A673 (cell line): ENCODE measurements at places on chromosomes 16 and 17. TPM values are rescaled to one million over a fixed set of nuclear protein-coding genes. Genes with fewer than 3 reads are reported as not detected.
A peak's percentile ranks its signal among the peaks of the same experiment; 100 is the strongest.

- H3K4me3 ChIP-seq, result no peak overlapping the region
- no peaks in the 10 kb centered on the region for H3K27me3 ChIP-seq
- DNase-seq, result no peak
- H3K36me3 ChIP-seq, result no peaks in the 10 kb centered on the region
- no peak overlapping the region for H3K27ac ChIP-seq
These were observed 140.8 kb downstream of the FTO start for GRCh38 chr16:53844804-53845203.

GRCh38 chr17:7219812-7220592 is at the start of the genes ACADVL and DLG4:
Gene ACADVL (plus strand): TSS chr17:7219938. CDS start chr17:7219985, 47 bp downstream.
Gene DLG4 (minus strand): TSS chr17:7219836.
- peak within 1 kb of the TSS; percentile 93 for H3K27ac ChIP-seq
- DNase-seq, result peak; percentile 85
- peak within 1 kb of the TSS; percentile 94 for H3K4me3 ChIP-seq
- H3K36me3 ChIP-seq, result peaks cover 40% of the 10 kb centered on the region

DNA sequence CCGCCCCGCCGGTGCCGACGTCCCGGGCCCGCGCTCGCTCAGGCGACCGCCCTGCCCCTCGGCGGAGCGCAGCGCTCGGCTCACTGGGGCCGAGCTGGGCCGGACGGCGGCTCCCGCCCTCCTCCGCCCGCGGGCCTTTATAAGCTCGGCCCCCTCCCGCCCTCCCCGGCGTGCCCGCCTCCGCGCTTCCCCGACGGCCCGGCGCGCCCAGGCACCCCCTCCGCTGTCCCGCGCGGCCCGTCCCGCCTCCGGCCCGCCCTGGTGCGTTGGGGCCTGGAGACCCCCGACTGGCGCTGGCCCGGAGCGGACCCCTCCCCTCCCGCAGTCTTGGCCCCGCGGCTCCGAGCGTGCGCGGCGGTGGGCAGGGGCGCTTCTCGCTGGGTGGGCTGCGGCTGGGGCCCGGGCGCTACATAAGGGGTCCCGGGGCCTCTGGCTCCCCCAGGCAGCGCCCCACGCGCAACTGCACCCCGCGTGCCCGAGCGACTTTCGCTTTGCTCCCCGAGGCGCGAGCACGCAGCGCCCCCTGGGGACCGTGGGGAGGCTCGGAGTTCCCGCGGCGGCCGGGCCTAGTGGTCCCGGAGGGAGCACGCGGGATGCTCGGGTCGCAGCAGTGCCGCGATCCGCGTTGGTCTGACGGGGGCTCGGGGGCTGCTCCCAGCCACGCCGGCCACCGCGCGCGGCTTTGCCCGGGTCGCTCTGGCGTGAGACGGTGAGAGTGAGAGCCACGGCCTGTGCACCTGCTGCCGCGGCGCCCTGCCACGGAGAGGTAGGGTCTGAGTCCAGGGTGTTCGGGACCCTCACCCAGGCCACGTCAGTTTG is at the start of gene PIEZO1:
Gene PIEZO1, minus strand, starts transcription at position 115 of the 819 bp plus-strand sequence. CDS start 256 bp downstream, outside the sequence.
- H3K27me3 ChIP-seq, result no peaks in the 10 kb centered on the region
- peak within 1 kb of the TSS; percentile 74 for H3K4me3 ChIP-seq
- peak; percentile 83 for DNase-seq
- no peaks in the 10 kb centered on the region for H3K36me3 ChIP-seq

The ASPHD1 gene
- total RNA-seq, result 2.0 and 2.5 TPM in 2 replicates

- H3K27me3 ChIP-seq, result no peaks in the 10 kb centered on the region
- H3K4me3 ChIP-seq, result no peak overlapping the region
- peaks cover 10% of the 10 kb centered on the region for H3K4me1 ChIP-seq
These were observed 31.8 kb downstream of the NSRP1 start for GRCh38 chr17:30148376-30148775.

DNA sequence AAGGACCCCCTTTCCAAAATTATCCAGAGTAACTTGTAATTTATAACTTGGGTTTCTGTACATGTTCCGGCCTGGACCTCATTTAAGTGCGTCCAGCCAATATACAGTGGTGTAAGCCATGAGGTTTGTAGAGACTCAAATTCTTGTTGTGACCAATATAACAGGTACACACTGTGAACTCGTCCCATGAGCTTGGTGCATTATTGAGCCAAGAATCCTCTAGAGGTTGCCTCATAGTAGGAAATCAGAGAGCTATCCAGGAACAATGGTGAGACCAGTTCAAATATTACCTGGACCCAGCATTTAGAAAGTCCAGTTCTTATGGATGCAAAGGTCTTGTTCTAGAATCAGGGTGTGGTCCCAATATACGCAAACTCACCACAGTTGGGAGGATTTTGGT is 138.2 kb downstream of the NPIPB5 start:
- no peak overlapping the region for H3K4me3 ChIP-seq
- no peaks in the 10 kb centered on the region for H3K4me1 ChIP-seq
- H3K27me3 ChIP-seq, result peaks cover 63% of the 10 kb centered on the region
- no peak overlapping the region for H3K27ac ChIP-seq
- DNase-seq, result no peak
- H3K36me3 ChIP-seq, result no peaks in the 10 kb centered on the region

DNA sequence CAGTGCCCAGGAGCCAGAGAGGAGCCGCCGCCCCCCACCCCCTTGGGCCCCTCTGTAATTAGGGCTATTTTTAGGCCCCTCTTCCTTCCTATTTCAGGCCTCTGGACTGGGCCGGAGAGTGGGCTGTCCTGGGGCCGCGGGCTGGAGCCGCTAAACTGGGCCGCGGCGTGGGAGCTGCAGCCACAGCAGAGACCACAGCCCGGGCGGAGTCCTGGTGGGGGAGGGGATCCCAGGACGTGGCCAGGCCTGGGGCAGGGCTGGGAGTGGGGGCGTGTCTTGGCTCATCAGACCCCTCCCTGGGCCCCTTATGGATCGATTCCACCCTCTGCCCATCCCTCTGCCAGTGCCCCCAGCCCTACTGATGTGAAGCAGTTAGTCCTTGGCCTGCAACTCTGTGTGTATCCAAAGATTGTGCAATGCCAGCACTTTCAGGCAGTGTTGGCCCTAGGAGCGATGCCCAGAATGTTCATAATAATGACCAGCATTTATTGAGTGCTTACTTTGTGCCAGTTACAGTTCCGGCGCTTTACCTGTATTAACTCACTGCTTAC is 15.0 kb upstream of the TAC4 start:
- H3K4me3 ChIP-seq, result no peak overlapping the region
- H3K4me1 ChIP-seq, result no peaks in the 10 kb centered on the region
- H3K36me3 ChIP-seq, result no peaks in the 10 kb centered on the region
- no peak for DNase-seq
- H3K27me3 ChIP-seq, result no peaks in the 10 kb centered on the region
- no peak overlapping the region for H3K27ac ChIP-seq

DNA sequence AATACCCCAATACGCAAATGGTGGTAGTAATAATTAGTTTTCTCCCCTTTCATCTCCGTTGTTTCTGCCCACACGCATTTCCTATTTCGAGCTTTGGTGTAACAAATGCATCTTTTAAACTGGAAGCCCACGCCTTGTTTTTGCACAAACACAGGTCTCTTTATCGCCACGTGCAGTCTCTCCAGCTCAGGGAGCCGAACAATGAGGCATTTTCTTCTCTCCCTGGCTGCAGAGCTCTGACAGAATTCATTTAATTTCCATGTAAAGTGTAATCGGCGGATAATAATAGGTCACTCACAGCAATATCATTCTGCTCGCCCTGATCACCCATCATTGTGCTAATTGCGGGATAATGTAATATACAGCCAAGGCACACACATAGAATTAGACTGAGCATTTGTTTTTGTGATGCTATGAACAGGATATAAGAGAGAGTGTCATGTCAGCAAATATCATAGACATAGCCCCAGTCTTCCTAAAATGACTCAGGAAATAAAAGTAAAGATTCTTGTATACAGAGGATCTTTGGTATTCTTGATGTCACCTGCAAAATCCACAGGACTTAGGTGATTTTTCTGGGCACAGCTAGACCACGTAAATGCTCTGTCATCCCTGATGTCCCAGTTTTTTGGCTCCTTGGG is 452.6 kb upstream of the CDH11 start:
- H3K27ac ChIP-seq, result no peak overlapping the region
- H3K4me1 ChIP-seq, result peaks cover 7% of the 10 kb centered on the region
- H3K36me3 ChIP-seq, result no peaks in the 10 kb centered on the region
- H3K4me3 ChIP-seq, result no peak overlapping the region
- DNase-seq, result no peak
- H3K27me3 ChIP-seq, result no peaks in the 10 kb centered on the region

The COX6A2 gene
- total RNA-seq, result not detected in 2 replicates

DNA sequence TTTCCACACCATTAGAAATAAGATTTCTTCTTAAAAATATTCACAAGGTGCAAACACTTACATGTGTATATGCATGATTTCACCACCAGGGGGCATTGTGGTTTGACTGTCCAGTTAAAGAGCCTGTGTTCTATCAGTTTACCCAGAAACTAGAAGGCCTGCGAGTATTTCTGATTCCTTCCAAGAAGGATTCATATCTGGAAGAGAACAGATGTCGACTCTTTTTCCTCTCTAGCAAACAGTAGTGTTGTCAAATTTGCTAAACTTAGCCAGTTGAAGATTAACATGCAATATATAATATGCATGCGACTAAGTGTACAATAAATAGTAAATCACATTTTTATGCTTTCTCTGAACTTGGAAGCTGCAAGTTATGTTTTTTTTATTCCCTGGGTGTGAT is 404.1 kb downstream of the WWOX start:
- no peak overlapping the region for H3K27ac ChIP-seq
- H3K36me3 ChIP-seq, result no peaks in the 10 kb centered on the region
- DNase-seq, result peak; percentile 33
- H3K27me3 ChIP-seq, result no peaks in the 10 kb centered on the region

DNA sequence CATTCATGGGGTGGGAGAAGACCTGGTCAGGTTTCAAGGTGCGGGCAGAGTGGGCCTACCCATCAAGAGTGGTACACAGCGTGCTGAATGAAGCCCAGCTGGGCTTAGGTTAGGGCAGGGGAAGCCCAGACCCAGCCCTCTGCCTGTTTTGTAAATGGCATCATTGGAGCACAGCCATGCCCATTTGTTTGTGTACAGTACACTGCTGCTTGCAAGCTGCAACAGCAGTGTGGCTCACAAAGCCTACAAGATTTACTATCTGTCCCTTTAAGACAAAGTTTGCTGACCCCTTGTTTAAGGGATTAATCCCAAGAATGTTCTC is 230.1 kb upstream of the TNRC6C start:
- no peaks in the 10 kb centered on the region for H3K4me1 ChIP-seq
- no peaks in the 10 kb centered on the region for H3K27me3 ChIP-seq
- H3K36me3 ChIP-seq, result no peaks in the 10 kb centered on the region
- no peak overlapping the region for H3K4me3 ChIP-seq
- H3K27ac ChIP-seq, result no peak overlapping the region

DNA sequence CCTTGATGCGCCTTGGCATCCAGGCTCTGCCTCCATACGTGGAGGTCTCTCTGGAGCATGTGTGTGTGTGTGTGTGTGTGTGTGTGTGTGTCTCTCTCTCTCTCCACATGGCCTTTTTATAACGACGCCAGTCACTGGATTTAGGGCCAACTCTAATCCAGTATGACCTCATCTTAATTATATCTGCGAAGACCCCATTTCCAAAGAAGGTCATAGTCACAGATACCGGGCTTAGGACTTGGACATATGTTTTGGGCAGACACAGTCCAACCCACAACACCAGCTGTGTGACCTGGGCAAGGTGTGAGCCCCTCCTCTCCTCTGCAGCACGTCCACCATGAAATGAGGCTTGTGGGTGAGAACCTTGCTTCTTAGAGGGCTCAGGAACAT is 138.4 kb upstream of the PLCG2 start:
- H3K27me3 ChIP-seq, result no peaks in the 10 kb centered on the region
- peaks cover 8% of the 10 kb centered on the region for H3K4me1 ChIP-seq
- no peak for DNase-seq

The SHISA9 gene
- total RNA-seq, result not detected in 2 replicates

DNA sequence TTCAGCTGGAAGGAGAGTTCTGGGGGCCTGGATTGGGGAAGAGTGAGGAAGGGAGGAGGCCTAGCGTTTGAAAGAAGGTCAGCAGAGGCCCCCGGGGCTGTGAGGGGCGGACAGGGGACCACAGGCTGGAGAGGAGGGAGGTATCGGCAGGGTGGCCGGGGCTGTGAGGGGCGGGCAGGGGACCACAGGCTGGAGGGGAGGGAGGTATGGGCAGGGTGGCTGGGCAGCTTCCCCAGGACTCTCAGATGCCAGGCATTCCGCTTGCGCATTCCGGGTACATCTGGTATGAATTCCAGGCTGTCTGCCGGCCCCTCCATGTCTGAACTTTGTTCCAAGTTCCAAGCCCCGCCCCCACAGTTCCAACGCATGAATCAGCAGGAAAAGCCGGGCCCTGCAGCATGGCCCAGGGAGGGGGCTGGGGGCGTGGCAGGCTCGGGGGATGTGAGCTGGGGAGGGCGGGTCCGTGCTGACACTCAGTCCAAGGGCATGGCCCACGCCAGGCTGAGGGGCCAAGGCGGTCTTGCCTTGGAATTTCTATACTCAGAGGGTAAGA is 4.3 kb upstream of the TLCD2 start:
- DNase-seq, result peak; percentile 98
- H3K27ac ChIP-seq, result peak overlapping the region; percentile 85
- peak overlapping the region; percentile 60 for H3K4me3 ChIP-seq
- peaks cover 6% of the 10 kb centered on the region for H3K36me3 ChIP-seq
- peaks cover 36% of the 10 kb centered on the region for H3K4me1 ChIP-seq

The MT1M gene
- total RNA-seq, result 0.49 TPM in 1 of 2 replicates, not detected in the other

The CSHL1 gene
- not detected in 2 replicates for total RNA-seq

The CHD3 gene
- total RNA-seq, result 249 and 264 TPM in 2 replicates

GRCh38 chr16:12170103-12171040 is 193.8 kb downstream of the SNX29 start:
- no peaks in the 10 kb centered on the region for H3K36me3 ChIP-seq
- no peaks in the 10 kb centered on the region for H3K4me1 ChIP-seq
- DNase-seq, result no peak

GRCh38 chr17:9020824-9021157 is 519 bp upstream of the NTN1 start:
- H3K27ac ChIP-seq, result no peak overlapping the region
- peak overlapping the region; percentile 53 for H3K4me3 ChIP-seq
- peaks cover 3% of the 10 kb centered on the region for H3K4me1 ChIP-seq
- no peak for DNase-seq
- H3K27me3 ChIP-seq, result peaks cover 62% of the 10 kb centered on the region

- no peak for DNase-seq
- no peaks in the 10 kb centered on the region for H3K27me3 ChIP-seq
- H3K4me3 ChIP-seq, result no peak overlapping the region
- H3K36me3 ChIP-seq, result no peaks in the 10 kb centered on the region
- H3K27ac ChIP-seq, result no peak overlapping the region
- H3K4me1 ChIP-seq, result no peaks in the 10 kb centered on the region
These were observed 7.2 kb downstream of the PDK2 start for GRCh38 chr17:50102164-50102991.

DNA sequence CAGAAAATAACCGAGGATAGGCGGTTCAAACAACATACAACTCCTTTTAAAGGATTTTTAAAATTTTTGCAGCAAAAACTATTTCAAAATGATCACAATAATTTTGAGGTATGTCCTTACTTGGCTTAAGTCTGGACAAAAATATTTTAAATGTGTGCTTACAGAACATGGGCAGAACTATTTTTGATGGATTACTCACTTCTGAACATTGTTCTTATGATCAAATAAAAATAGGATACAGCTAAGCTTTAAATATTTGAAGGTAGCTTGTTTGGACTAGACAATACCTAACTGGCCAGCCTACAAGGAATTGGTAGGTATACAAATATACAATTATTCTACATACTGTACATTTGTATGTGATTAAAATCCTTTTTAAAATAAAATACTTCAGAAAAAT is 14.3 kb upstream of the INTS2 start:
- peaks cover 30% of the 10 kb centered on the region for H3K36me3 ChIP-seq
- DNase-seq, result no peak
- no peak overlapping the region for H3K4me3 ChIP-seq
- H3K27ac ChIP-seq, result no peak overlapping the region
- H3K27me3 ChIP-seq, result no peaks in the 10 kb centered on the region
